ENCODE measurements at places on chromosomes 6 and 20.
A peak's percentile ranks its signal among the peaks of the same experiment; 100 is the strongest.

DNA sequence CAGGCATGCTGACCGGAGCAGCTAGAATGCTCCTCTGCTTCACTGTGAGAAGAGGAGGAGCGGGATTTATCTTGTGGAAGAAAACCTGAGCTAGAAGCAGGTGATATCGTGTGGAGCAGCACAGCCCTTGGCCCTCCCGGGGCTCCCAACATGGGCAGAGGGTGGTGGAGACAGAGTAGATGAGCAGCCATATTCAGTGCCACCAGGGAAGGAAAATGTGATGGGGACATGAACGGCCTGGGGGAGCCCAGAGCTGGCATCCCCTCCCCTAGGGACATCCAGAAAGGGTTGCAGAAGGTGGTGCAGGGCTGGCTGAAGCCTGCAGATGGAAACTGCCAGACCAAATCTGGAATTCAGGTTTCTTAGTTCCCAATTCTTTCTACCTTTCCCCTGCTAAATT, 24.9 kb upstream of the TBXT start:
- DNase-seq: no peak

DNA sequence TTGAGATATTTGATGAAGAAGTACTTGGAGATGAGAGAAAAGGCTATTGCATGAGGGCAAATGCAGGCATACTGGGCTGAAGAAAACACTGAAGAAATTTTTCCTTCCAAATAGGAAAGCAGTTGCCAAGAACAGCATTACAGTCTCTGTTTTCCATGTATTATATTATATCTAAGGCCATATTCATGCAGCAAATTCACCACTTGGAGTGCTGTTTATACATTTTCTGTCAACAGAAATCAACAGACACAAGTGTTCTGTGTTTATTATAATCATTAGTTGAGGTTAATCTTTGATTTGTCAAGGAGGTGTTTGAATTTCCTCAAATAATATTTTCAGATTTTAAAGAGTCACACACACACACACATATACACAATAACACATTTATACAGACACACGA, 268.8 kb upstream of the PLCB4 start:
- DNase-seq: no peak

- DNase-seq: no peak
Measured at GRCh38 chr20:14566505-14566904, 229.1 kb upstream of the FLRT3 start.

GRCh38 chr6:106084989-106085691, 996 bp upstream of the PRDM1 start:
- DNase-seq: no peak

GRCh38 chr6:125984311-125984710, 2.0 kb upstream of the TRMT11 start:
- no peak for DNase-seq

DNA sequence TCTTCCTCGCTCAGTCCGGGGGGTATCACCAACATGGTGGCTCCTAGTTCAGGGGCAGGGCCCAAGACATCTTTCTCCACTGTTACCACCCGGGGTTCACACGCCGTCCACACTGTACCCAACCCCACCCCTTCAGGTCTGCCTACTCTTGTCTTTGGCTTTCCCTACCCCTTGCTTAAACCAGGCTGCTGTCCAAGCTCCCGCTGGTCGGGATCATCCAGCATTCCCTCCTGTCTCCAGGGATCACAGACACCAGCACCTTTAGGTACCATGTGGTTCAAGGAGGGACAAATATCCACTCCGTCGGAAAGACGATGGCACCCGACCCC, 395 bp downstream of the NELFE start:
- DNase-seq: no peak

GRCh38 chr6:118660218-118660569, 8.8 kb upstream of the CEP85L start:
- DNase-seq: no peak

- no peak for DNase-seq
Measured at GRCh38 chr6:75199889-75200288, 6.0 kb downstream of the COL12A1 start.

GRCh38 chr20:52948491-52948890, 23.7 kb upstream of the TSHZ2 start:
- no peak for DNase-seq

GRCh38 chr6:31114970-31115849, 610 bp downstream of the PSORS1C1 start:
- DNase-seq: no peak

DNA sequence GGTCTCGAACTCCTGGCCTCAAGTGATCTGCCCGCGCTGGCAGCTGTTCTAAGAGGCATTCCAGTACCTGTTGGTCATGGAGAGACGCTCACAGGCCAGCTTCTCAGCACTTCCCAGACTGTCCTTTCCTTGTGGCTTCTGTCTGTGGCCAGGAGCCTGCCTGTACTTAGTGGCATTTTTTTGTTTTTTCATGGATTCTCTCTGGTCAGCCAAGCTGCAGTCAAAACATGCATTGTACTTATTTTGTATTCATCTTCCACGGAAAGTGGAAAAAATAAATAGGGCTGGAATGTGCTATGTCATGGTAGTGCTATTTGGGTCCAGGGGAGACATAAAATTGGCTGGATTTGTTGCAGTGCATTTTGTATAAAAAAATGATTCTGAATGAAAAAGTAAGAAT, 29.1 kb downstream of the ZDHHC14 start:
- no peak for DNase-seq

DNA sequence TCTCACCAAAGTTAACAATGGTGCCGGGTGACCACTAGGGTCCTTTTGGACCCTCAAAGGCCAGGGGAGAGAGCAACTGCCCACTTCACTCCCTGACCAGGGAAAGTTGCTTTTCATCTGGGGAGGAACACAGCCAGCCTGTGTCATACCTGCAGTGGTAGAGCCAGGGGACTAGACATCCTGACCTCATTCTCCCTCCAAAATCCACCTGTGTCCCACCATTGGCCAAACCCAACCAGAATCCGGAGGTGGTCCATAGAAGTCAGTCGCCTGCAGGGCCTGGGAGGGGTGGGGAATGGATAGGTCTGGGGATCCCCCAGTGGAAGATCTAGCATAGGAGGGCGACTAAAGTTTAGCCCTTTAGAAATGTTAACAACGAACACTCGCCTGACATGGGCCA, 12.8 kb downstream of the PFDN4 start:
- DNase-seq: no peak

GRCh38 chr6:110520992-110521543, 44.7 kb upstream of the SLC22A16 start:
- DNase-seq: no peak

DNA sequence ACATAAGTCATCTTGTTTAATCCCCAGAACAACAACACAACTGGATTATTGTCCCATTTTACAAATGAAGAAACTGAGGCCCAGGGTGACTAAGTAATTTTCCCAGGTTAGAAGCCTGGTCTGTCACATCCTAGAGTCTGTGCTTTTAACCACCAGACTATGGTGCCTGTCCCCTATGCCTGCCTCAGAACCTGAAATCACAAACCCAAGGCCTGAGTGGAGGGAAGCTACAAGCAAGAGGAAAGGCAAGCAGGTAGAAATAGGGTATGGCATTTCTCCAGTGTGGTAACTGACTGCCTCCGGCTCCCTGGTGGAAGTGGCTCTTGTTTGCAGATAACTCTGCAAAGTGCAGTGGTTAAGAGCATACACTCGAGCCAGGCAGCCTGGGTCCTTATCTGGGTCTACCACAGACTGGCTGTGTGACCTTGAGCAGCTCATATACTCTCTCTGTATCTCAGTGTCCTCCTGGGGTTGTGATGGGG, 2.5 kb downstream of the TMEM63B start:
- DNase-seq: no peak

DNA sequence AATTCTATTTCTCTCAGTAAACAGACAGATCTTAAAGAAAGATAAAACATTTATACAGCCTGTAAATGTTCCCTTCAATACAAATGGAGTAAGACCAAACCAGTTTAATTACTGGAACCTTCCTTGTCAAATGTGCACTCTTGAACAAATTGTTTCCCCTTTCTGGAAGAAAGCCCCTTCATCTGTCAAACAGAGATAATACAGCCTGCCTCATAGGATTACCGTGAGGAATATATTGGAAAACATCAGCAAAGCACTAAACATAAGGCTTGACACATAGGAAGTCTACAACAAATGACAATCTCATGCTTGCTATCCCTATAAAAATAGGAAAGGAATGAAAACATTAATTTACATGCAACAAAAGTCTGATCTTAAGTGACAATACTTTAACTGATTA, 173.8 kb downstream of the PTPRK start:
- DNase-seq: no peak

GRCh38 chr20:48287552-48288170, 502.4 kb upstream of the SULF2 start:
- no peak for DNase-seq

DNA sequence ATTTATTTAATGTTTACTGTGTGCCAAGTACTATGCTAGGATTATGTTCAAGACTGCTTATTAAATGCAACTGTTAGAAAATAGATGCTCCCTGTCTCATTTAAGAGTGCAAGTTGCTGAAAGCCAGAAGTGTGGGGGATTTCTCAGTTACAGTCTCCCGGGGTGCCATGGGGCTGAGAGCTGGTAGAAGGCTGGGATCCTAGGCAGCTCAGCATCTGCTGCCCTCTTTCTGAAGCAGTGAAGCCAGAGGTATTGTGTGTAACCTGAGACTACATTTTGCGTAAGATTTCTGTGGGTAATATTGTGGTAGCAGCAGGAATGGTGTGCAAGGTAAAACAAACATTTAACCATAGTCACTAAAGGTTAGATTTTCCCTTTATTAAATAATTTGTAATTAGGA, 120.6 kb downstream of the AKAP7 start:
- no peak for DNase-seq

- DNase-seq: no peak
Measured at GRCh38 chr6:139371421-139372203, 2.8 kb downstream of the CITED2 start.

DNA sequence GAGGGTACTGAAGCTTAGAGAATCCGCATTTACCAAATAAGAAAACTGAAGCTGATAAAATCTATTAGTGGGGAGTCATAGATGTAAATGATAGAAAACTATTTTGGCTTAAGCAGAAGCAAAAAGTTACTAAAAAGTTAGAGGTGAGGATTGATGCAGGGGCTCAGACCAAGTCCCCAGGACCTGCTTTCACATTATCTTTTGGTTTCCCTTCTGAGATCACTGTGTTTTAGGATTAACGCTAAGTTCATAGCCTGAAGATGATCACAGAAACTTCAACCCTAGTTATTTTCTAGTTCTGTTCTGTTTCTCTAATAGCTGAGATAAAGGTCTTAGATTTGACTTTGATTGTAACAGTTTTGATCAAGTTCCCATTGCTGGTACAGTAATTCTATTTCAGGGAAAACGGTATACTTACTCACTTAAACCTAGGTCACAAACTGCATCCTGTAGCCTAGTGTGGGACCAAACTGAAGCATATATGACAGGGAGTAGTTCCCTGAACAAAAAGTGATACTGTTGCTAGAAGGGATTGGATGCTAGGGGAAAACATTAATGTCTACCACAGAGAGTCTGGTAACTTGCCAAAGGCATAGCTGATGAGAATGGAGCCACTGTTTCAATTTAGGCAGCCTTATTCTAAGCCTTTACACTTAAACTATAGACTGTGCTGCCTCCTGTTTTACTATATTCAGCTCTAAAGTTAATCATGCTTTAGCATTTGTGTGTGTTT, 13.1 kb downstream of the CYB5R4 start:
- no peak for DNase-seq

DNA sequence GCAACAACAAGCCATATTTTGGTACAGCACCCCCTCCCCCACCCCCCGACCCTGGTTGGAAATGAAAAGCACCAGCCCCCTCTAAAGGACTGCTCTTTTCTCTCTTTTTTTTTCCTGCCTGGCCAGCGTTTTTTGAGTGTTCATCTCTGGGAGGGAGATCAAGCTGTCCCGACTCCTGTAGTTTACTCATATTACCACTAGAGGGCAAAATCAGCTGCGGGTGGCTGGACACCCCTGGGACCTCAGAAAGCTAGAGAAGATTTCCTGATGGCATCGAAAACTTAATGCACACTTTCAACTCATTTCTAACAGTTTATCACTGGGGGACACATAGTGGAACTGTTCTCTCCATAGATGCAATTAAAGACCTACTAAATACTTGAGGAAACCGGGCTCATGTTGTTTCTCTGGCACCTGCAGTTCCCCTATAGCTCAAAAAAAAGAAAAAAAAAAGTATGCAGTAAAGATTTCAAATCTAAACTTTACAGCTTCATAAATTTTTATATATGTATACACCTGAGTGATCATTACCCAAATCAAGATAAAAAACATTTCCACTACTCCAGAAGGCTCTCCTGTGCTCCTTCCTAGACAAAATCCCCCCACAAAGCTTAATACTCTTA, 24.4 kb downstream of the CNBD2 start:
- DNase-seq: peak; percentile 14

DNA sequence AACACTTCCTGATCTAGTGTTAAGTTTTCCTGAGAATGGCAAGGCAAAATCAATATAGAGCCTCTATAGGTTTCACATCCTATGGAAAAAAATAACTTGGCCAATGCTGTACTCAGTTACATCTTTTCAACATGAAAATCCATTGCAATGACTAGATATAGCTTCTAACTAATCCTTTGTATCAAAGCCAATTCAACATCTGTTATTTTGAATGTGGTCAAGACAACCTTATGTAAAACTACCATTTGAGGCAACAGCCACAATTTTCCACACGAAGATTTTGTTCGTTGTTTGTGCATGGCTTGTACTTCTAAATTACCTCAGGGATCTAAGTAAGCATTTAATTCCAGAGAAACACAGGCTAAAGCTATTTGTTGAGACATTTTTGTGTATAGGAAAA, 637.8 kb upstream of the EYS start:
- DNase-seq: no peak

DNA sequence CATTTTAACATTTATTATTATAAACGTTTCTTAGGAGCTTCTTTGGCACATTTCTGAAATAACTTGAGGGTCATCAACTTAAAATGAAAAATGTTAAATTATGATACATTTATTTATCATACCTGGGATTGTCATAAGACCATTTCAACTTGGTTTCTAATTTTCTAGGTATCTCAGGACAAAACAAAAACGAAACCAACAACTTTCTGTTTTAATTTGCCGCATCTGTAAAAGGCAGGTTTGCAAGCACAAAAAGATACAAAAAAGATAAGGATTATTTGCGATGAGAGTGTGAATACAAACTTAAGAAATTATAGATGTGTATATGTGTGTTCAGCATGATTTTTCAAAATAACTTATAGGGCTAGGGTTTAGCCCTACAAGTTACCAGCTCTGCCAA, 395.0 kb upstream of the RUNX2 start:
- DNase-seq: no peak

DNA sequence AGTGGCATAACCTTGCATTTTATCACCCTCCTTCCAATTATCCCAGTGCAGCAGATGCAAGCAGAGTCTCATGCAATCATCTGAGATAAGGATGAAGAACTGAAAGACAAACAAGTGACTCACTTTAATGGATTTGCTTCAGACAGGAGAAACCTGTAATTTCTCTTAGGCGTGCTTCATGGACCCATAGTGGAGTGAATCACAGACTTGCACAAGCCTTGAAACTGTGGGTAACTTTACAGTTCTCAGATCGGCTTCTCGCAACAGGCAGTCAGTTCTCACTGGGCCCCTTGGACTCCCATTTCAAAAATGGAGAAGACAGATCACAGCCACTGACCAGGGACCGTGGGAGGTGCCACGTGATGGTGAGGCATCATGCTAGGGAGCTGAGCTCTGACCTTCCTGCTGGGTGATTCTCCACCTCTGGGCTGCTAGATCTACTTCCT, at the start of gene ADGRF4:
ADGRF4 (plus strand) TSS at position 239 of the 446 bp plus-strand sequence. CDS start 8,666 bp downstream, outside the sequence.
- DNase-seq: no peak

All from activated CD8-positive, alpha-beta memory T cell treated with anti-CD3 and anti-CD28 coated beads for 4 hours (primary cell).